Renal pelvis (tissue), 12 donors: ENCODE measurements at places on chromosomes 3 and 15.

GRCh38 chr15:31083370-31083780 is 18.1 kb downstream of the TRPM1 start:
- no peak for DNase-seq

- DNase-seq = peak; percentile 60
Observed at GRCh38 chr3:132535575-132536441, 61.3 kb upstream of the ACKR4 start.

DNA sequence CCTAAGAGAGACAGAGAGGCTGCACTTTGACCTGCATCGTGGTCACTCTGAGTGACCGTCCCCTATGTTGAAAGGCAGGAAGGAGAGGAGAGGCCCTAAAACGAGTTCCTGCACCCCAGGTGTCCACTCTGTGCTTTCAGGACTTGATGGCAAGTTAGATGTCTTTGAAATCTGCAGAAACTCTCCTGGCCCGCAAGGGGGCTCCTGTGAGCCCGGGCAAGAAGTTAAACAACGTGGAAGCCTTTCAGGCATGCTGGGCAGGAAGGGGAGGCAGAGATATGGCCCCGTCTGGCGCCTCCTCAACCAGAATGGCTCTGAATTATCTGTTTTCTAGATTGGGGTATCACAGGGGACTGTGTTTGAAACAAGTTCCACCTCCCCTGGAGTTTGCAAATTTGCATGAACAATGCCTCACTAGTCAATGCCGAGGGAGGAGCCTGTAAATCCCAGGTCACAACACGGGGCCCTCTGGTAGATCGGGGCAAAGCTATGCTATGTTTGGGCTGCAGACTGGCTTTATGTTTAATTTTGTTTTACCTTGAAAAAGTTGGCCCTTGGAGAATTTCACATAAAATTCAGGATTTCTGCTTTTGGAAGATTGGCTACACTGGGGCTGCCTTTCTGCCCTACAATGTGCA is 9.8 kb downstream of the CTXND1 start:
- DNase-seq = no peak

- DNase-seq = no peak
Observed at GRCh38 chr3:194617143-194617671, 16.0 kb downstream of the TMEM44 start.

GRCh38 chr3:123899300-123899865 is 15.3 kb upstream of the MYLK start:
- no peak for DNase-seq
